Activated CD8-positive, alpha-beta memory T cell treated with anti-CD3 and anti-CD28 coated beads, Interleukin-2, amount 50 U/mL, for 4 hours (primary cell): ENCODE measurements at places on chromosomes 5 and 9.

- DNase-seq: no peak
Measured at GRCh38 chr5:77133061-77133758, 46.1 kb upstream of the ZBED3 start.

DNA sequence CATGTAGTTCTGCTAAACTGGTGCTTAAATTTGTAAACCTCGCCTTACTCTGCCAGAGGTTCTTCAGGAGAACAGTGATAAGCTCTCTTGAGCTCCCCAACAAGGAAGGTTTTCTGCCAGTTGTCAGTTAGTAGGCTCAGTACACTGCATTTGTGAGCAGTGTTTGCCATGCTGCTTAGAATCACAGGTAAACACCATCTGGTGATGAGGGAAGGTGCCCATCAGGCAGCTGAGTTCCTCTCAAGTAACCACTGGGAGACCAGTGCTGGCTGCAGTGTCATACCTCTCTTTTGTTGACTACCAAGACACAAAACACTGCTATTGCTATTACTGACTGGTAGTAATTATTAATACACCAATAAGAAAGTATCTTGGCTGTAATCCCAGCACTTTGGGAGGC lies 186.2 kb upstream of the OTULINL start:
- no peak for DNase-seq

DNA sequence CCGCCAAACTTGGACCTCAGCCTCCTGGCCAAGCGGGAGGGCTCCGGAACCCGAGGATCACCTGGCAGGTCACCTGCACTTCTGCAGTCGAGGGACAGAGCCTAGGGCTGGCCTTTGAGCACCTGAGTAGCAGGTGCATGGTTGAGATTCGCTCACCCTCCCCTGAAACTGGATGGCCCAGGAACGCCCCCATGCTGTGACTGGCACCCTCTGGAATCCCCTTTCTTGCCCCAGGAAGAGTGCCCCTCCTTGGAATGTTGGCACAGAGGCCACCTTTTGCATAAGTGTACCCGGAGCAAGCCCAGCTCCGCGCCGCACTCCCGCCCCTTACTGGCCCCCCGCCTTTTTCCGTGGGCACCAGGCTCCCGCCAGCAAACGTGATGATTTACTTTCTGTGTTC lies 112.5 kb upstream of the IER5L start:
- DNase-seq: peak; percentile 6

DNA sequence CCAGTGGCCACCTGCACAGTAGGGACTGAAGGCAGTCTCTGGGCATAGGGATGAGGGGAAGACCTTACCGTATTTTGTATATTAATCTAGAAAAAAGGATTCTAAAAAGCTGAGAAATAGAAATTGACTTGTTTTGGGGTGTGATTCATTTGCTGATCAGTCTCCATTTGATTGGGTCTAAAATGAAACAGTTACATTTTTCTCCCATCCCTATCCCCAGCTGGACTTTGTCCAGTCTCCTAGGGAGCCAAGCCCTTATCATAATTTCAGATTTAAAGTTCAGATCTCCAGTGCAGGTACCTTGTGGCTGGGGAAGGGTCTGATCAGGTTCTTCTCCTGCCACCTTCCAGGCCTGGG lies 240.8 kb downstream of the FANCC start:
- DNase-seq: no peak

- no peak for DNase-seq
Measured at GRCh38 chr5:121432-121831, 29.5 kb downstream of the PLEKHG4B start.

DNA sequence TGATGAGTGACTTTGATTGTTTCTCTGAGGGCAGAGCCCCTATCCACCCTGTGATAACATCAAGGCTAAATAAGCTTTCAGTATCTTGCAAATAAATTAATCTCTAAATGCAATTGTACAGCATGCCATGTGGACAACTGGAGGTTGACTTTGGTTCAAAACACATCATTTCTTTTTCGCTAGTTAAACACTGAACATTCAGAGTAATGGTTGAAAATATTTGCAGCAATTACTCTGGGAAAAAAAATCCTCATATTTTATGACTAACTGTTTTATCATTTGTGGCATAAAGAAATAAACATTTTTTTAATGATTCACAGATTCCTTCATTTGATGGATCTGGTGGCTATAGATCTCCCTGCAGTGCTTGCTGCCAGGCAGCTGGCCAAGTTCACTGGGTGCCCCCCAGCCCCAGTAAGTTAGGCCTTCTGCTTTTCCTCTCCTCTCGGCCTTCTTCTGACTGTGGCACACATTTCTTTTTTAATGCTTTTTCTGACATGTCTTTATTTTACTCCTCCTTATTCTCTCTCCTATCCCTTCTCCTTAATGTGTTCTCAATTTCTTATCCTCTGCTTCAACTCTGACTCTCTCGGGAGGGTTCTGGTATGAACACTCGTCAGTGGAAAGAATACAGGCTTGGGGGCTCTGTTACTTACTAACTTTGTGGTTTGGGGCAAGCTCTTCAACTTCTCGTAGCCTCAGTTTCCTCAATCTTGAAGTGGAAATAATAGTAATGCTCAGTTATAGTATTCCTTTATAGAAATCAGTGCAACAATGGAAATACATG lies 69.6 kb downstream of the ADAMTSL1 start:
- DNase-seq: no peak

DNA sequence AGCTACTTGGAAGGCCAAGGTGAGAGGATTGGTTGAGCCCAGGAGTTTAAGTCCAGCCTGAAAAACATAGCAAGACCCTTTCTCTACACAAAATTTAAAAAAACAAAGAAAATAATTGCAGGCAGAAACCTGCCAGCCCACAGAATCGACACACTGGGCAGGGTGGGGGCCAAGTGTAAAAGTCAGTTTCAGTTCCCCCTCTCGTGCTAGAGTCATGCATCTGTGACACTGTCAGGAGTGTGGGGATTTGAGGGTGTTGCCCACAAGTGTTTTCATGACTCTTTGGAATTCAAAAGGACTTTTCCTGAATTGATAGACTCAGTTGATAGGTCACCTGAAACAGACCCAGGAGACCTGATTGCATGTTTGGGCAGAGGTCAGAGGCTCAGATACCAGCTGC lies 47.6 kb downstream of the PRRC2B start:
- DNase-seq: no peak

DNA sequence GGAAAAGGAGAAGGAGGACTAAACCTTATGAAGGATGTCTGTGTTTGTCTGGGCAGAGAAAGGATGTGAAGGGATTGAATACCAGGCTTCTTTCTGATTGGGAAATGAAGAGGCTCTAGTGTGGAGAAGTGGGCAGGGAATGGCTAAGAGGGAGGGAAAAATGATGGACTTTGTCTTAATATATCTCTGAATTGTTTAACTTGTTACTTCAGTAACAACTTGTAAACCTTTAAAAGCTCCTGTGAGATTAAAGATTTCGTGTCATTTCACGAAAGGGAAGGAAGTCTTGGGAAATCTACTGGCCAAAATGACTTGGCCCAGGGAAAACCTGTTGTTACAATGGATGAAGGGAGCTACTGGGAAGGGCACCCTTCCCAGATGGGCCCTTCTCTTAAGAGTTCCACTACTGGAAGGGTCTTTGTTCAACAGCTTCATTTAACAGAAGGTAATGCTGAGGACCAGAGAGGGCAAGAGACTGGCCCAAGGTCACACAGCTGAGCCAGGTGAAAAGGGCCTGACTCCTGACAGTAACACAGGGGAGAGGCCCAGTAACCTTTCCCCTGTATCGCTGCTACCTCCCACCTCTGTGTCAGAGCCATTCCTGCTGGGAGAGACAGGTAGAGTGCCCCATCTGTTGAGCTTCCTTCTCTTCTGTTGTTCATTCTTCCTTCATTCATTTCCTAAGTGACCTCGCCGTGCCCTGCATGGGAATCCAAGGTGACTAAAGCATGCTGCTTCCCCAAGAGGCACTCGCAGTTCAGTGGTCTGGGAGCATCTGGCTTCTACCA lies 5.1 kb upstream of the TCOF1 start:
- DNase-seq: no peak

DNA sequence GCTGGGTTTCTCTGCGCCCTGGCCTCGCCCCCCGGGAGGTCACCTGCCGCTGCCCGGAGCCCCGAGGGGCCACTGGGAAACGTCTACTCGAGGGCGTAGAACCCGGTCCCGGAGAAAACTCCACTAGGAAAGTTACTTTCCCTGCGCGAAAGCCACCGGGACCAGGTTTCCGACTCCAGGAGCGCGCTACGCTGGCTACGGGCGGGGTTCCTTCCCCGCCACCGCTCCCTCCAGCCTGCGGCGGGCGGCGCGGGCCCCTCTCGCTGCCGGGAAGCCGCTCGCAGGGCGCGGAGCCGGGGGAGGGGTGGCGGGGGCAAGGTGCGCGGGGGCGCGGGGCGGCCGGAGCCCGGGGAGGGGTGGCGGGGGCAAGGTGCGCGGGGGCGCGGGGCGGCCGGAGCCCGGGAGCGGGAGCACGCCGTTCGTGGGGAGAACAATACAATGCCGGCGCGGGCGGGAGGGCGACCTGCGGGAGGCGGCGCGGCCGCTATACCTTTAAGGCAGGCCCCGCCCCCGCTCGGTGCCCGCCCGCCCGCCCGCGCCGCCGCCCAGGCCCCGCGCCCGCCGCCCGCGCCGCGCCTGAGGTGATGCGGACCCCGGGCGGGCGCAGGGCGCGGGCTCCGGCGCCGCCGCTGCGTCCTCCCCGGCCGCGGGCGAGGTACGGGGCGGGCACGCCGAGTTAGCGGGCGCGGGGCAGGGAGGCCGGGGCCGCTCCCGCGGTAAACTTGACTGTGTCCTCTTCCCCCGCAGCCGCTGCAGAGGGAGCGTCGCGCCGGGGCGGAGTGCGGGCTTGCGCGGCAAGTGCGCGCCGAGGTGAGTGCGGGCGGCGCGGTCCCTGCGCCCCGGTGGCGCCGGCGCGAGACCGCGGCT lies 278.1 kb downstream of the AOPEP start:
- DNase-seq: peak; percentile 28

GRCh38 chr5:110785356-110785755 lies 46.5 kb downstream of the SLC25A46 start:
- no peak for DNase-seq

- no peak for DNase-seq
Measured at GRCh38 chr5:180428598-180428997, 65.6 kb upstream of the CNOT6 start.

GRCh38 chr5:55533521-55534435 lies 986 bp downstream of the PLPP1 start:
- no peak for DNase-seq

DNA sequence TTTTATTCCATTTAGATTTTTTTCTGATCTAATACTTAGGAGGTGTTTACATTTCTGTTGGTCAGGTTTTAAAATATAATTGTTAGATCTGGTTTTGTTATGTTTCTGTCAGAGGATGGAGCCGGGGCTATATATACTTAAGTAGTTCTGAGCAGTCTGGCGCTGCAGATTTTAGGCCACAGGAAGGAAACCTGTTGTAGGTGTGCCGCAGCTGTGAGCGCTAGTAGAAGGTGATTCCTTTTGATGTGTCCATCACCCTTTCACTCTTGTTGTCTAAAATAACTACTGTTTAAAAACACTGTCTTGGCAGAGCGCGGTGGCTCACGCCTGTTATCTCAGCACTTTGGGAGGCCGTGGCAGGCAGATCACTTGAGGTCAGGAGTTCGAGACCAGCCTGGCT lies 17.0 kb downstream of the ZBTB34 start:
- DNase-seq: no peak

DNA sequence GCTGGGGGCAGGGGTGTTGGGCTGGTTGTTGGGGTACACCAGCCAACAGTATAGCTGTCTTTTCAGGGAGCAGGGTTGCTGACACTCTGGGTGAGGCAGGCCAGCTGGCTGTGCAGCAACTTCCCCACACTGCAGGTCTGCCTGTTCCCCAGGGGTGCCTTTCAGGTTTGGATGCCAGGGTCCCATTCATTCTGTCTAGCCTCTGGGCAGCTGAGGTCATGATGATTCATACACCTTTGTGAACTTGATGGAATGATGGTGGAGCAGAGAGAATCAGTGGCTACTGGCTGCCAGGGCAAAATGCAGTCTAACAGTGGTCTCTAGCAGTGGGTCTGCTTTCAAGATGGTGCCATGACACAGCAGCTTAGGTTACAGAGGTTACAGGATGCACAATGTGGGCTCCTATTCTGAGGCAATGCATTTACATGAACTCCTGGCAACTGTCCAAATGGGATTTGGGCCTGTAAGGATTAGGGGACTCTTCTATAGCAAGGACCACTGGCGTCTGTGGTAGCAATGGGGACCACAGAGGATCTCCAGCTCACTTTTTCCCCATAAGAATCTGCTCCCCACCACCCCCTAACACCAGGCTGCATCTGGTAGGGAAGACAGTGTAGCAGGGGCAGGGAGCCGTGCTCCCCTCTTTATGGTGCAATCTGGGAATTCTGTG lies 103.7 kb downstream of the FEM1C start:
- no peak for DNase-seq

GRCh38 chr9:128727640-128728248 lies 3.8 kb upstream of the ZDHHC12 start:
- no peak for DNase-seq

DNA sequence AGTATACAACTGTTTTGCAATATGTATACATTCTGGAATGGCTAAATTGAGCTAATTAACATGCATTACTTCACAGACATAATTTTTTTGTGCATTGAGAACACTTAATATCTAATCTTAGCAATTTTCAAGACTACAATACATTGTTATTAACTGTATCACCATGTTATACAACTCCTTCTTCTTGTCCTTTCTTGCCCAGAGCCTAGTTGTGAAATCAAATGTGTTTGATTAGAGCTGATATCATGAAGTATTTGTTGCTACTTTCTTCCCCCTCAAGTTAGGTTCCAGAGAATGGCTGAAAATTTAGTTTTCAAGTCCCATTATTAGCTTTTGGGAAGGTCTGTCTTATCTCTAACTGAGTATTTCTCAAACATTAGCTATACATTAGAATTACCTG lies 607.8 kb downstream of the PSAT1 start:
- no peak for DNase-seq

- no peak for DNase-seq
Measured at GRCh38 chr9:86983249-86983619, 35.9 kb upstream of the GAS1 start.

GRCh38 chr5:89117124-89117644 lies 234.2 kb upstream of the MEF2C start:
- no peak for DNase-seq

DNA sequence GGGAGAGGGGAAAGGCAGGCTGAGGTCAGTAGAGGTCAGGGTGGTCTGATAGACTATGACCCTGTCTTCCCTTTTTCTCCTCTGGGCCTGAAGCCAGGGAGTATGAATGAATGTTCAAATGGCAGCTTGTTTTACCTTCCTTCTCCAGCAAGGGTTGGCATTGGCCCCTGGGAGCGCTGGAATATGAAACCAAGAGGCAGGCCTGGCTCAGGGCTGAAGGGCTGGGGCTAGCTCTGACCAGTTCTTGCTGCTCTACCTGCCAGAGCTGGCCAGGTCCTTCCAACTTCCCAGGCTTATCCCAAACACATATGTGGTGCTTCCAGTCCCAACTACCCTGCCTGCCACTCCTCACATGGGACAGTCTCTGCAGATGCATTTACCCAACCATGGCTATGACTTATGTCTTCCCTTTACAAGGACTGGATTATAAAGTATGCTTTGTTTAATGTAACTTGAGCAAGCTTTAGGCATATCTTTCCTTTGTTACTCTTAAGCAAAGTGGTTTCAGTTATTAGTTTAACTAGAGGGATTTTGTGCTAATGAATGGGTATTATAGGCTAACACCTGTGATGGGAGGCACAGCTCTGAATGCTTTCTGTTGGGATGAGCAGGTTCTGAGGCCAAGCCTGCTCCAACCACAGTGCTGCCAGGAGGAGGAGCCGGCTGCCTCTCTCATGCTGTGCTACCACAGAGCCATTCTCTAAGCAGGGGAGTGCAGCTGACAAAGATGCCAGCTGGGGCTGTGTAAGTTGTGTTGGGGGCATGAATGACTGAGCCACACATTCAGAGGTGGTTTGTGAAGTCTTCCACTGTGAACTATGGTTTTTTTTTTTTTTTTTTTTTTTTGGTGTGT lies 6.1 kb downstream of the CCNI2 start:
- no peak for DNase-seq

GRCh38 chr9:36560771-36561170 lies 11.9 kb upstream of the MELK start:
- DNase-seq: no peak
